ENCODE measurements at places on chromosomes 3 and 15.

DNA sequence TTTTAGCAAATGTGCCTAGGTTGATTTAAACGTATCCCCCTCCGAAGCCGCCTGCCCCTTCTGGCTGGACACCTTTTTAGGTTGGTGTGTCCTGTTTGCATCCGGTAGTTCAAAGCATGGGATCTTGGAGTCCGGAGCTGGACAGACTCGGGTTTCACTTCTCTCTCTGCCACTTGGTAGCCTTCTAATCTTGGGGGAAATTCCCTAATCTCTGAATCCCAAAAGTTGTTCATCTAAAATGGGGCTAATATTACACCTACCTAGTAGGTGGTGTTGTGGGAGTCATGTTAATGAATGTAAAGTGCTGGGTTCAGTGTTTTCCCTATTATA is 760 bp downstream of the FANCI start:
- no peak for DNase-seq

- no peak for DNase-seq
Measured at GRCh38 chr15:79028411-79028964, 62.1 kb downstream of the RASGRF1 start.

- no peak for DNase-seq
Measured at GRCh38 chr3:73530022-73530396, 94.7 kb downstream of the PDZRN3 start.

DNA sequence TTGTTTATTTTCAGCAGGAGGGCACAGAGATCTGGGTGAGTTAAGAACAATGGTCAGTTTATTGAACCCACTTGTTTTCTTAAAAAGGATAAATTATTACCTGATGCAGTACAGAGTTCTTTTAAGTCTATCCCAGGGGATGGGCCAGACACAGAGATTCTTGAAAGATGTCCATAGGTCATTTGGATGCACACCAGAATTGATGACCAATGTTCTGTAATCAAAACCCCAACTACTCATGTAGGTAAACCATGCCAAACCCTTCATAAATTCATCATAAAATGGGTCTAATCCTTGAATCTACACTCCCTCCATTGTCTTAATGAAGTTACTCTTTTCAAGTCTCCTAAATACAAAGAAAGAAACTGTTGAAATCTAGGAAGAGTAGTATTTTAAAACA is 273.0 kb upstream of the COL8A1 start:
- DNase-seq: no peak

GRCh38 chr15:90042766-90043529 is 41.8 kb downstream of the ZNF710 start:
- no peak for DNase-seq

DNA sequence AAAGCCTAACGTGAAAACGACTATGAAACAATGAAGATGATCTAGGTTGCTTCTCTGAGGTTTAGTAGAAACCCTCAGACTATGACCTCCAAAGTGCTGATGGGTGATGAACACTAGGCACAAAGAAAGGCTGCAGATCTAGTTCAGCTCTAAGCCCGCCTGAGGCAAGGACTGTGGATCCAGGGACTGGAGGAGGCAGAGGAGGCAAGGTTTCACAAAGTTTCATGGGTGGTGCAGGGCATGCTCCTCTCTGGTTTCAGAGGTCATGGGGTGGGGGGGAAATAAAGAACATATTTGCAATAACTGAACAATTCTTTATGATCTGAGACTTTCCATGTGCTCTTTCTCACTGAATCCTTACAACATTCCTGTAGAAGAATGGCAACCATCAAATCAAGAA is 679.2 kb downstream of the NTRK3 start:
- no peak for DNase-seq

- DNase-seq: peak; percentile 8
Measured at GRCh38 chr3:132253262-132253878, 63.8 kb upstream of the ACP3 start.

DNA sequence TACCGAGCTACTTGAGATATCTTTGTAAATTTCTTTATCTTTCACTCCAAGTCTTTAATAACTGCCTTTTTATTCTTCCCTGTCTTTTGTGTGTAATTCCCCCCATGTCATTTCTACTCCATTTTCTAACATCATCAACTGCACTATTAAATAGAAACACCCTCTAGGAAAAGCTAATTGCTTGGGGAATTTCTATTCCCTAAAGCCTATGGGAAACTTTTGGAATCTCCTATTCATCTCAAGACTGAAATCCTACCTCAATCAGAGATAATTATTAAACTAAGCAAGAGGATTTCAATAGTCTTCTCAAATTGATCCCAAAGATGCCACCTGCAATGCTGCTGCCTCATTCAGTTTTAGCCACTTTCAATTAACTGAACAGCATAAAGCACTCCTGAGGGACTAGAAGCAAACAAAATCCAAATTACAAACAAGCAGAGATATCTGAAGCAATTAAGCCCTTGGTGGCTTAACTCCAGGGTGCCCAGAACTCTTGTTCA is 598.7 kb downstream of the IGSF11 start:
- no peak for DNase-seq

- DNase-seq: no peak
Measured at GRCh38 chr3:28291577-28291976, 50.2 kb downstream of the CMC1 start.

GRCh38 chr3:30162579-30162978 is 443.8 kb upstream of the TGFBR2 start:
- no peak for DNase-seq

GRCh38 chr15:33670567-33670966 is 297.7 kb upstream of the CHRM5 start:
- no peak for DNase-seq

- DNase-seq: no peak
Measured at GRCh38 chr3:131713416-131714123, 210.8 kb upstream of the MRPL3 start.

DNA sequence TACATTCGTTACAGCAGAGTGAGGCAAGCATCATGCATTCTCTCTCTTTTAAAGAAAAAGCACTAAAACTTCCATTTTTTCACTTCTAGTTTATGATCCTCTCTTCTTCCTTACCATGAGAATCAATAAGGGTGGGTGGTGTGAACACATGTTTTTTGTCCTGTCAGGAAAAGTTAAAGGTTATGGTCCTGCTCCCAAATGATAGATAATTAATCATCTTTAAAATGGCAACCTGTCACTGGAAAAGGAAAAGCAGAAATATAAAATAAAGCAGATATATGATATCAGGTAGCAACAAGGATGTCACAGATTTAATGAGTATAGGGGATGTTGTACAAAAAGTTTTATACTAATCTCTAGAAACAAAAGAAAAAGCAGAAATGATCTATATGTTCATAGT is 56.4 kb upstream of the PHLDB2 start:
- no peak for DNase-seq

- no peak for DNase-seq
Measured at GRCh38 chr15:67003586-67003985, 61.8 kb upstream of the SMAD3 start.

- DNase-seq: no peak
Measured at GRCh38 chr3:13278783-13279531, 141.2 kb downstream of the NUP210 start.

DNA sequence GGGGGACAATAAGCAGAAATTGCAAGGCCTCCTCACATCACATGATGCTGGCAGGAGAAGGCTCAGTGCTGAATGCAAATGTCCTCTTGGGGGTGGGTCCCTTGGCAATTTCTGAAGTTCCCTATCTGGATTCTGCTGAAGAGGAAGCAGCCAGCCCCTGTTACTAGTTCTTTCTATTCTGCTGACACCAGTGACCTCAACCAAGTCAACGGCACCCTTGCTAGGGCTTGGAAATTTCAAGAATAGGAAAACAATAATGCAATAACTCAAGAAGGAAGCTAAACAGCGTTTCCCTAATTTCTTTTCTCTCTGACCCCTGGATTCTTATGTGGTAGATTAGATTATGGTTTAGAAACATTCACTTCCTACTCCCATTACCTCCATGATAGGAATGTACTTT is 46.2 kb upstream of the FOXP1 start:
- no peak for DNase-seq

DNA sequence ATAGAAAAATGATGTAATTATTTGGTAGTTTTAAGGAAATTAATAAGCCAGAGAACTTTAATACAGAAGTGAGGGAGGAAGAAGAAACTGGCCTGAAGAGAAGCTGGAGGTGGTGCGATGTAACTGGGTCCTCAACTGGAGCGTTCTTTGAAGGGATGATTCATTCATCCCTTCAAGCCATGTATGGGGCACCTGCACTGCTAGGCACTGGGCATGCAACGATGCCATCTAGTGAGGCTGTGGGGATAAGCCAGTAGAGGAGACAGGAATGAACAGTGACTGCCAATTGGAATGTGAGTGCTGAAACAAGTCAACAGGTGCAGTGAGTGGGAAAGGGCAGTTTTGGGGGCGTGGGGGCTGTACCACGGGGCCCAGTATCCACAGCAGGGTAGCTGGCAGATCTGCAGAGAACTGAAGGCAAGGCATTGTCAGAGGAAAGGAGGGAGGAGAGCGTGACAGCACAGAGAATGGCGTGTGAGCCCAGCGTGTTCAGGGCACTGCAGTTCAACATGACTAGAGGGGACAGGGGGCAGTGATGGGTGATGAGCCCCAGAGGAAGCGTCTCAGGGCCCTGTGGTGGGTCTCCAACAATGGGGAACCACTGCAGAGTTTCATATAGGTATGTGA is 3.8 kb upstream of the KIF23 start:
- no peak for DNase-seq

GRCh38 chr3:28295898-28296490 is 52.5 kb upstream of the ZCWPW2 start:
- no peak for DNase-seq

DNA sequence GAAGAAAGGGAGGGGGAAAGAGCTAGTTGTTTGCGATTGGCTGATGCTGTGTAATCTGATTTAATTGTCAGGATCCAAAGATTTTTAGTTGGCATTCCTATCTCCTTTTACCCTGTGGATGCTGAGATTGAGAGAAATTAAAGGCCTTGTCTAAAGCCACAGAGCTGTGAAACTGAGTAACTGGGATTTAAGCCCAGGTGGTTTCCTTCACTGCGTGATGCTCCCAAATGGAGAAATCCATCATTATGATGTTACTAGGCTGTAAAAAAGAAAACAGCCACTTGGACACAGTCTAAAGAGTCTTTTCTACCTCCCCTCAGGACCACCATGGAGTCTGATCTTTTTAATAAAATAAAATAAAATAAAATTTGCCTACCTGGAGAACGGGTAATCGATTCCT is 883.0 kb upstream of the NR2F2 start:
- no peak for DNase-seq

- no peak for DNase-seq
Measured at GRCh38 chr3:55676643-55677042, 189.5 kb upstream of the WNT5A start.

- no peak for DNase-seq
Measured at GRCh38 chr3:149266736-149267135, 45.1 kb upstream of the CP start.

DNA sequence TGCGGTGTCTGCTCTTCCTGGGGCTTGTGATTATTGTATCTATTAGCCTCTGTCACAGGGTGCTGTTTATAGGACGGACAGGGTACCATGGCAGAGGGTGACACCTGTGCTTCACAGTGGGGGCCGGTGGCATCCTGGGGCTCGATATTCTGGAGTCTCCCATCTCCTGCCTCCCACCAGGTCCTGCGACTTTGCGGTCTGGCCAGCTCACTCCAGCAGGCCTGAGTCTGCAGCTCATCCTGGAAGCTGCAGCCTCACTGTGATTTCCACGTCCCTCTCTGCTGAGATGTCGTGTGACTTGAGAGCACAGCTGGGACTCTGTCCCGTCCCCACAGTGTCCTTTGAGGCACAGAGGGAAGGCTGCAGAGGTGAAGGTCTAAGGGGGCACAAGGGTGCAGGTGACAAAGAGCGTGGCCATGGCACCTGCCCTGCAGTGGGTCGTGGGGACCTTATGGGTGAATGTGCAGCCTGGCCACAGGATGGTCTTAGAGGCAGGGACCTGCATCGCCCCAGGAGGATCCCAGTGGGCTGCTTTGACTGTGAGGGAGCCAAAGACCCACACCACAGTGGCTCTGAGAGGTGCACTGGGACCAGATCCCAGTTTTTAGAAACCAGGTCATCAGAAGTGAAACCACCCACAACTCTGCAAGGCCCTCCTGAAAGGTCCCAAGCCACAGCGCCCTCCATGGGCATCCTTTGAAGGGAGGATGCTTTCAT is 172.8 kb downstream of the KLF13 start:
- no peak for DNase-seq

DNA sequence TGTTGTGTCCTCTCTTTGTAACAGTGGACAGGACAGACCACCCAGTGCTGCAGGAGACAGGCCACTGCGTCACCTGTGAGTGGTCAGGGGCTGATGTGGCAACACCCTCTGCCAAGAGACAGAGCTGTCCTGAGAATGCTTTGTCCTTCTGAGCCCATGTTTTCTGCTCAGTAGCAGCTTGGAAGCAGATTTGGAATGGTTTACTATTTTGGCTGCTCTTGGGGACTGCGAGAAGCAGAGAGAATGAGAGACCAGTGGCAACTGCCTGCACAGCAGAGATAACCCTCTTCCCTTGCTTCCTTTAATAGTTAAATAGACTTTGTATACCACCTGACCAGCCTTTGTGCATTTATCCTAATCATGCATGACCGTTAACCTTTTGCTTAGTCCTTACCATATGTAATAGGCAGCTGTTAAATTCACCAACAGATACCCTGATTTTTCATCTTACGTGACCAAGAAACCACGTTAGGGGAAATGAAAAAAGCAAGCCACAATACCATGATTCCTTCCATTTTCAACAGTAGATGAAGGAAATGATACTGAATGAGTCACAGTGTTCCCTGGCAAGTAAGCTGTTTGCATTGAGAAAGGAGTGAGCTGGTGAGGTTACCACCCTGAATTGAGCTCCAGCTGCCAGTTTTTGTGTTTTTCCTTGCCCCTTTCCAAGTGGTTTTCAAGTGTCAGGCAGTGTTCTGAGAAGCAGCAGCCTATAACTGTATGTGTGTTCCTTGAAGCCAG is 35.5 kb downstream of the B3GALNT1 start:
- peak; percentile 66 for DNase-seq

GRCh38 chr15:56739964-56740640 is 6.8 kb upstream of the ZNF280D start:
- no peak for DNase-seq

GRCh38 chr3:143847787-143848631 is at the start of gene SLC9A9:
Gene SLC9A9 (minus strand): TSS chr3:143848468. CDS start chr3:143848322, 146 bp downstream.
- no peak for DNase-seq

GRCh38 chr3:187957165-187957581 is 196.8 kb upstream of the LPP start:
- DNase-seq: no peak

- no peak for DNase-seq
Measured at GRCh38 chr3:48238531-48239085, 2.3 kb upstream of the ZNF589 start.

DNA sequence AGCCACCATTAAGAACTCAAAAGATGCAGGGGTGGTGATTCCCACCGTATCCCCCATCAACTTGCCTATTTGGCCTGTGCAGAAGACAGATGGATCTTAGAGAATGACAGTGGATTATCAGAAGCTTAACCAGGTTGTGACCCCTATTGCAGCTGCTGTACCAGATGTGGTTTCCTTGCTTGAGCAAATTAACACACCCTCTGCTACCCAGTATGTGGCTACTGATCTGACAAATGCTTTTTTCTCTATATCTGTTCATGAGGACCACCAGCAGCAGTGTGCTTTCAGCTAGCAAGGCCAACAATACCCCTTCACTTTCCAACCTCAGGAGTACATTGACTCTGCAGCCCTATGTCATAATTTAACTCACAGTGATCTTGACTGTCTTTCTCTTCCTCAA is 8.6 kb upstream of the MCF2L2 start:
- no peak for DNase-seq

All from GF-D8 (cell line).